Regular cardiac myocyte (primary cell): ENCODE measurements at places on chromosomes 6 and 20. TPM values are rescaled to one million over a fixed set of nuclear protein-coding genes. Genes with fewer than 3 reads are reported as not detected.

The HLA-DQA2 gene
- not detected in 2 replicates for total RNA-seq

The ADGRF5 gene
- 43.1 TPM in 2 replicates for total RNA-seq

The LAMA5 gene
- total RNA-seq, result 19.7 and 35.7 TPM in 2 replicates

The VSTM2L gene
- total RNA-seq, result 2.5 and 3.7 TPM in 2 replicates

The RIPPLY2 gene
- total RNA-seq, result not detected in 2 replicates

The PSORS1C2 gene
- not detected in 2 replicates for total RNA-seq

The ZBP1 gene
- not detected in 2 replicates for total RNA-seq

The ARMC2 gene
- 1.5 and 6.2 TPM in 2 replicates for total RNA-seq

The POU5F1 gene
- 0.38 and 3.4 TPM in 2 replicates for total RNA-seq

The CFB gene
- total RNA-seq, result 5.8 and 65.1 TPM in 2 replicates

The ATAT1 gene
- total RNA-seq, result 2.0 and 3.6 TPM in 2 replicates
